Right renal cortex interstitium (tissue), 3 donors: ENCODE measurements at places on chromosomes 4 and X. TPM values are rescaled to one million over a fixed set of nuclear protein-coding genes. Genes with fewer than 3 reads are reported as not detected.
A peak's percentile ranks its signal among the peaks of the same experiment; 100 is the strongest.

The SFRP2 gene
- polyA plus RNA-seq: 16.5 TPM

The ADRA2C gene
- polyA plus RNA-seq: 8.1 TPM

The HHIP gene
- polyA plus RNA-seq: 1.7 TPM

The HSFX2 gene
- 0.54 TPM for polyA plus RNA-seq

The CNKSR2 gene
- 1.2 TPM for polyA plus RNA-seq

The NEIL3 gene
- polyA plus RNA-seq: 5.4 TPM

The IL2 gene
- polyA plus RNA-seq: not detected

The SLC6A14 gene
- polyA plus RNA-seq: 0.24 TPM

The IL15 gene
- 1.7 TPM for polyA plus RNA-seq

The FAM50A gene
- 58.1 TPM for polyA plus RNA-seq

The EPHA5 gene
- polyA plus RNA-seq: 0.46 TPM

The ENPP6 gene
- polyA plus RNA-seq: 10.1 TPM

The AWAT1 gene
- polyA plus RNA-seq: not detected

The LGI2 gene
- polyA plus RNA-seq: 35.5 TPM

The LONRF3 gene
- polyA plus RNA-seq: 1.2 TPM

- no peak for DNase-seq
These were observed 1081.9 kb downstream of the FAT4 start for GRCh38 chr4:126396703-126397102.

DNA sequence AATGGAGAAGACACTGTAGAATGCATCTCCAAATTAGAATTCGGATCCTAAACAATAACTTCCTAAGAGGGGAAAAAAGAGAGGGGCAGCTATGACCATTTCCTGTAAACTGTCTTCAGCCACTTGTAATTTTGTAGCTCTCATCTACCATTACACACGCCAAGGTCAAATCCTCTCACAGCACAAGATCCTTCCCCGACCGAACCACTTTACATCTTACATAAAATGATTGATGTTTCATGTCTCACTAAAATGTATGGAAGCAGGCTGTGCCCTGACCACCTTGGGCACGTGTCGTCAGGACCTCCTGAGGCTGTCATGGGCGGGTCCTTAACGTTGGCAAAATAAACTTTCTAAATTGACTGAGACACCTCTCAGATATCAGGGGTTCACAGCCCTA lies 24.1 kb upstream of the PBDC1 start:
- DNase-seq: no peak

DNA sequence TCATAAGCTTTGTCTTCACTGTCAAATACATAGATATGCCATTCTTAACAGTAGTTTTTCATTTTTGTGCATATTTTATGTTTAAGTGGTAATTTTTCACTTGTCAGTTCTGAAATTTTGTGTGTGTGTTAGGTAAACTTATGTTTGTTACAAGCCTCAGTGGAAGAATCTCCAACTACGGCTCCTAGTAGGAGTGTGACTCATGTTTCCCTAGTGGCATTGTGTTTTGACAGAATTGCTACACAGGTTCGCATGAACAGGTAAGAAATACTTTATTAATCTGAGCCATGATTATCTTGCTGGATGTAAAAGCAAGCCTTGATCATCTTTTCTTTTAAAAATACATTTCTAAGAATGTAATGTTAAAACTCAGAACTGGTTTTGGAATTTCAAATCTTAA lies 94.4 kb downstream of the BLTP1 start:
- DNase-seq: no peak

- no peak for DNase-seq
These were observed 114.2 kb downstream of the PPARGC1A start for GRCh38 chr4:23775694-23776093.

GRCh38 chr4:7716010-7716721 lies 223.5 kb downstream of the AFAP1 start:
- no peak for DNase-seq

- no peak for DNase-seq
These were observed 31.9 kb upstream of the SORCS2 start for GRCh38 chr4:7160439-7160838.

DNA sequence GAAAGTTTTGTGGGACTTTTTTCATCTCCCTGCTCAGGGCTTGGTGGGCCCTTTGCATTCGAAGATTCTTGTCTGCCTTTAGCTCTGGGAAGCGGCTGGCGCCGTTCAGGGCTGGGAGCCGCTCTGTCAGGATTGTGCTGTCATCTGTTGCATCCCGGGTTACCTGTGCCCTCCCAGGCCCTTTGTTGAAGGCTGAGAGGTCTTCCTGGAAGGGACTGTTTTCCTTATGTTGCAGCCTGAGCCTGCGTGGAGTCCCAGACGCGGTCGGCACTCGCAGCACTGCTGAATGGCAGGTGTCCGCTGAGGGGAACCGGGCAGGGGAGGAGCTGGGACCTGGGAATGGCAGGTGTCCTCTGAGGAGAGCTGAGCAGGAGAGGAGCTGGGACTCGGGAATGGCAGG lies 15.9 kb downstream of the RGS12 start:
- no peak for DNase-seq

- no peak for DNase-seq
These were observed 1.0 kb upstream of the PGRMC1 start for GRCh38 chrX:119235051-119235511.

GRCh38 chrX:45233531-45233930 lies 32.9 kb upstream of the DIPK2B start:
- DNase-seq: no peak

GRCh38 chr4:16160457-16160856 lies 65.8 kb downstream of the TAPT1 start:
- DNase-seq: no peak

GRCh38 chrX:52422884-52423283 lies 54.1 kb downstream of the XAGE2 start:
- DNase-seq: no peak

DNA sequence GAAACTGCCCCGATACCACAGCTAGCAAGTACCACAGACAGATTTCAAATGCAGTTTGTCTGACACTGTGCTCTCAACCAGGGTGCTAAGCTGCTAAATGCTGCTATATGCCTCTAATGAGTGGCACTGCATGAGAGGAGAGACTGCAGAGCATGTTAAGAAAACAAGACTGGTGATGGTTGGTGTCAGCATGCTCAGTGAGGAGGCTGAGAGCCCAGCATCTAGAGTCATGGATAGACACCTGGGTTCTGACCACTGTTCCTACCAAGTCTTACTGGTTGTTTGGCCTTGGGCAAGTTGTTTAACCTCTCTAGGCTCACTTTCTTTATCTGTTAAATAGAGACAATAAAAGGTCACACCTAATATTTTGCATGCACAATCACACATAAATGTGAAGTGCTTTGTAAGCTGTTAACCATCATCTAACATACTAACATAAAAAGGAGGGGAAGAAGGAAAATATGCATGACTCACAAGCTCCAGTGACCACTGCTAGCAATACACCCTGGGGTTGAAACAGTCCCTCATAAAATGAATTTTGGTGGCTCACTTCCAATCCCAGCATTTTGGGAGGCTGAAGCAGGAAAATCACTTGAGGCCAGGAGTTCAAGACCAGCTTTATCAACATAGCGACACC lies 20.7 kb downstream of the HHIP start:
- DNase-seq: no peak

GRCh38 chrX:149004936-149005335 lies 500.2 kb downstream of the IDS start:
- DNase-seq: no peak

DNA sequence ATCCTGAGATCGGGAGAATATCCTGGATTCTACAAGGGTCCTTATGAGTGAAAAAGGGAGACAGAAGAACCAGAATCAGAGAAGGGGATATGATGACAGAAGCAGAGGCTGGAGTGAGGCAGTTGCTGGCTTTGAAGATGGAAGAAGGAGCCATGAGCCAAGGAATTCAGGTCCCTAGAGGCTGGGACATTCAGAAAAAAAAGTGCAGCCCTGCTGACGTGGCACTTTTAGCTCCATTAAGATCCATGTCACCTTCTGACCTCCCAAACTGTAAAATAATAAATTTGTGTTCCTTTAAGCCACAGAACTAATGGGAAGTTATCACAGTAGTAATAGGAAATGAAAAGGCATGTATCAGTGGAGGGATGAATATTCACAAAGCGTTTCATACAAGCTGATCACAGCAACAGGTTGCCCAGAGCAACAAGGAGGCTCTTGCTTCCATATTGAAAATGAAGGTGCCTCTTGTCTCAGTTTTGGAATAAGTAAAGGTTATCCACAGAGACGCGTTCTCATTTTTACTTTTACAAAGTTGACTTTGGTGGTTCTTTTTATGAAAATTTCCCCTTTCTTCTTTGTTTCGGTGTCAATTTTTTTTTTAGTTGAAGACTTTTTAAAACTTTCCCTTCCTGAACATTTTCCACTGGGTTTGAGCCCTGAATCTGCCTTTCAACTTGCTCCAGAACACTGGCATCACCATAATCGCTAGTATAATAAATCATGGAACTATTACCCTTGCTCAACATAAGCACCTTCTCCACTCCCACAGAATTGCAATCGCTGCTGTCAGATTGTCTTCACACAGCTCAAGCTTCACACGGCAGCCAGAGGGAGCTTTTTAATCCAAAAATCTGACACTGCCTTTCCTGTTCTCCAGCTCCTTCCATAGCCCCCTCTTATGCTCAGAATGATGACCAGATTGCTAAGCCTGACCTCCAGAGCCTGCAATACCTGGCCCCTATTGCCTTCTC lies 127.6 kb upstream of the RBPJ start:
- no peak for DNase-seq

DNA sequence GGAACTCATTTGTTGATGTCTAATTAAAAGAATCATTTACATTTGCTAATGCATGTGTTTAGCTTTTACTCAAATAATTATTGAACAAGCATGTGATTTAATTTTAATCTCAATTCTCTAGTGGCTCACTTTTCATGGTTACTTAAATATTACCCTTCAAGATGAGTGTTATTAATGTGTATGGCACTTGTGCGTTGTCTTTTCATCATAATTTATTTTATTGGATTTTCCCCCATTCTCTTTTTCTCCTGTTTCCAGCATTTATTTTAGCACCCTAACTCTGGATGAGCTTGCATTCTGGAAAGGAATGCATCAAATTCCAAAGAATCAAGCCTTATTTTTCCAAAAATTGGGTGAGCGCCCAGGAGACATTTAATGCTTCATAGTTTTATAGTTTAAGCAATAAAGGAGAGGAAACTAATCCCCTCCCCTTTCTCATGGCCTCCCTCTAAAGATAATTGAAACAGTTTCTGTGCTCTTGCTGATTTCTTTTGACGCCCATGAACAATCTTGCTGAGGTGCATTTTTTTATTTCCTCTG lies 191.1 kb upstream of the FAT4 start:
- no peak for DNase-seq

GRCh38 chr4:55303760-55304165 lies 42.3 kb upstream of the SRD5A3 start:
- DNase-seq: no peak

DNA sequence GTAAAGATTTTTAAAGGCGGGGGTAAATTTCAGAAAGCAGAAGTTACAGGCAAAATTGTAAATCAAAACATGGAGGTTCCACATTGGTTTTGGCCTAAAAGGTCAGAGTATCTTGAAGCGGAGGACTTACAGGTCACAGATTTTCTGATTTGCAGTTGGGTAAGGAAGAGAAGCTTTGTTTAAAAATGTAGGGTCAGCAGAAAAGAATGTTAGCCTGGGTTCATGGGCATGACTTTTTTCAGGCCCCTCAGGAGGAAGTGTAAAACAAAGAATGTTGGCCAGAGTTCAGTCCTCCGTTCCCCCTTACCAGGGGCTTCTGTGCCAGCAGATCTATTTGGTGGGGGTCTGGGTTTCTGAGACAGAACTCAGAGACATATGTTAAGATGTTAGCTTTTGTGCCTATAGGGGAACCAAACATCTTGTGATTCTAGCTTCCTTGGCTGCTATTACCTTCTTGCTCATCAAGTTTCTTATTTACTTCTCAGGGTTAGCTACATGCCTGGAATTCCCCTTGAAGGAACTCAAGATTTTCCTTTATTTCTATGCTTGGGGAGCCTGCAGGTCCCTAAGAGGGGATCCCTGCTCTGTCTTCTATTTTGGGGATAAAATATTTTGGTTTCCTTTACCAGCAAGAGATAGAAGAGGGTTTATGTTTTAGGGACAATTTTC lies 160.3 kb downstream of the ANK2 start:
- DNase-seq: no peak

- DNase-seq: no peak
These were observed 9.4 kb downstream of the UVSSA start for GRCh38 chr4:1356181-1356998.

DNA sequence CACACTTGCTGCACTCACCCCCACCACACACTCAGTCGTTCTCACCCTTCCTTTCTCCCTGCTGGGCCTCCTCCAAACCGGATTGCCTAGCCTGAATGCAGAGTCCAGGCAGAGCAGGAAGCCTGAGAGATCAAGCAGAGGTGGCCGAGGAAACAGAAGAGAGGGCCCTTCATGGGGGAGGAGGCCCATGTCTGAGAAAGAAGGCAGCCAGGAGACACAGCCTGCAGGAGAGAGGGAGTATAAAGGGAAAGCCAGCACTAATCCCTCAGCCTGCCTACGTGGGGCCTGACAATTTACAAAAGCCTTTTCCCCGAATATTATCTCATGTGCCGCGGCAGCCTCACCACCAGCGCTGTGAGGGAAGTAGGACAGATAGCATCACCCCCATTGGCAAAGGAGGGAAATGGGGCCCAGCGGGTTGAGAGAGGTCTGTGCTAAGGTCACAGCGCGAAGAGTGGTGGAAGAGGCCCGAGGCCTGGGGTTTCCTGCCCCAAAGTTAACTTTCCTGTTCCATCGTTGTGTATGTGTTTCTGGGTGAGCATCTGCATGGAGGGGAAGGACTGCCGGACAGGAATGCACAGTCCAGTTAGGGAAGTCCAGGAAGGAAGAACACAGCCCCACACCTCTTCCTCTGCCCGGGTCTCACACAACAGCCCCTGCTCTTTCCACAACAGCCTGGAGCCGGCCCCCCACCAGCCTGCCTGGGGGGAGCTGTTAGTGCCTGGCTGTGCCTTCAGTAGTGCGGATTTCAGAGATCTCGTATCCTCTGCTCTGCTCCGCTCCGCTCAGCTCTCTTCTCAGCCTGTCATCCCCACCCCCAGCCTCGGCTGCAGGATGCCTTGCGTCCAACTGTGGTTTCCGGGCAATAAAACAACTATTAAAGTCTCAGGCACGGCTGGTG lies 50.9 kb upstream of the BCOR start:
- DNase-seq: no peak

GRCh38 chr4:158667651-158668198 lies 4.0 kb downstream of the C4orf46 start:
- no peak for DNase-seq

DNA sequence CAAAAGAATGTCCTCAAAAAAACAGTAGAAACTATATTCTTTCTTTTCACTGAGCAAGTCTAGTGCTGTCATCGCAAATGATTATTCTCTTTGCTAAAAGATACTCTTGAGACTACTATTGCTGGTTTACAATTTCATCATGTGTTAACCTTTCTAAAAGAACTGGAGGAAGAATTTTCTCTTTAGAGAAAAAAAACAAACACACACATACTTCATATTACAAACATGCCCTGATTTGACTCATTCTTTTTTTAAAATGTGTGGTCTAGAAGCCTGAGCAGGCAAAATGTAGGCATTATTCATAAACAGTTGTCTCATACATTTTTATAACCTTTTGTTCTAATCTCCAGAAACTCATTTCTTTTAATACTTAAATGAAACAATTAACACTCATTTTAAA lies 60.6 kb upstream of the FAT4 start:
- DNase-seq: no peak

- no peak for DNase-seq
These were observed 5.9 kb downstream of the ODAPH start for GRCh38 chr4:75561789-75562188.

GRCh38 chr4:182968917-182969650 lies 51.9 kb upstream of the DCTD start:
- peak; percentile 8 for DNase-seq

GRCh38 chr4:113958766-113959538 lies 20.5 kb downstream of the ARSJ start:
- DNase-seq: no peak

GRCh38 chr4:153785910-153786721 lies 2.8 kb downstream of the SFRP2 start:
- no peak for DNase-seq

GRCh38 chr4:140757232-140757630 lies 1.0 kb upstream of the TBC1D9 start:
- DNase-seq: no peak
